Left lobe of liver (tissue), 2 donors: ENCODE measurements at places on chromosomes 3 and 15.
A peak's percentile ranks its signal among the peaks of the same experiment; 100 is the strongest.

- no peak for DNase-seq
These were observed 1250.9 kb downstream of the ROBO1 start for GRCh38 chr3:78516937-78517336.

DNA sequence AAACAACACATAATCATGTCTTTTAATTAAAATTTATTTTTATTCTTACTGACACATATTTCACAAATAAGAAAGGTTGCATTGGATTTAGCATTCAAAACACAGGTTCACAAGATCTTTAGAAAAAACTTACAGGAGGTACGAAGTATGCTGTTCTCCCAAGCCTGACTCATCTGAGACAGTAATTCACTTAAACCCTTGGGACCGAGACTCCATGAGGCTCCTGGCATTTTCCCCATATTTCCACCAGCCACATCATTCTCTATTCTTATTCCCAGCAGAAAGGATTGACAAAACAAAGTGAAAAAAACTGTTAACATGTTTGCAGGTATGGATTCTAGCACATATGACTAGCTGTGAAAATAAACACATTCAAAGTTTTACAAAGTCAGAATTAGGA lies 52.6 kb downstream of the CNTN3 start:
- DNase-seq: no peak

DNA sequence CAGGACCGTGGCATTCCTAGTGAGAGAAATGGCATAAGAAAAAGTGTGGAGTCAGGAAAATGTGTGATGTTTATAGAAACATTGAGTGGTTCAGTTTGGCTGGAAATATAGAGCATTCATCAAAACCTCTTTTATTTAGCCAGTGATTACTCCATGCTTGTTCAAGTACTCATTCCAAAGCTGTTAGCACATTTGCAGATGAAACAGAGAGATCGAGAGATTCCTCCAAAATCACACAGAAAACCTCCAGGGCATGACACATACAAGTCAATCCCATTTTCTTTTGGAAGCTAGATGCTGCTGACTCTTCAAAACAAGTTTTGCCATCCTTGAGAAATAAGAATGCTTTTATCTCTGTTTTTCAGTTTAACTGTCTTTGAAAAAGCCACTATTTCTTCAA lies 11.5 kb upstream of the MB21D2 start:
- no peak for DNase-seq

DNA sequence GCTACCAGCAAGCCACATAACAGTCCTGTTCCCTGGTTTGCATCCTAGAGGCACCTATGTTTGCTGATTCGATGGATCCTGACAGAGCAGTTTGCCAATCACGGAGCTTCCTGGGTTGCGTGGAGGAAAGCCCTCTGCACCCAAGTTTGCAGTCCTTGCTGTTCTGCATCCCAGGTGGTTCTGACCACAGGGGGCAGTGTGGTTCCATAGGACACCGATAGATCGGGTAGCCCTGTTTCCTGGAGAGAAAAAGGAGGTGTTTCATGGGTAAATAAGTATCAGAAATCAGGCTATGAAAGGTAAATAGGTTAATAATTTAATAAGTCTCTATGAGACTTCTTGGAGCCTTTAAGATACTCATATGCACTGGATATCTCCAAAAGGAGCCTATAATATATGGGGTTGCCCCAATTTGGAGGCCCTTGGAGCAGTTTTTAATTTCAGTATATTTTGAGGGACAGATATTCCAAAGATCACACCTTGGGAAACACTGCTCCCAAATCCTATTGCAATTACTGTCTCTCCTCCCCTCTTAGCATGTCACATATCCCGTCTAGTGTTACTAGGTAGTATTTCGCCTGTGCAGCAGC lies 194.6 kb upstream of the TPM1 start:
- DNase-seq: peak; percentile 77

DNA sequence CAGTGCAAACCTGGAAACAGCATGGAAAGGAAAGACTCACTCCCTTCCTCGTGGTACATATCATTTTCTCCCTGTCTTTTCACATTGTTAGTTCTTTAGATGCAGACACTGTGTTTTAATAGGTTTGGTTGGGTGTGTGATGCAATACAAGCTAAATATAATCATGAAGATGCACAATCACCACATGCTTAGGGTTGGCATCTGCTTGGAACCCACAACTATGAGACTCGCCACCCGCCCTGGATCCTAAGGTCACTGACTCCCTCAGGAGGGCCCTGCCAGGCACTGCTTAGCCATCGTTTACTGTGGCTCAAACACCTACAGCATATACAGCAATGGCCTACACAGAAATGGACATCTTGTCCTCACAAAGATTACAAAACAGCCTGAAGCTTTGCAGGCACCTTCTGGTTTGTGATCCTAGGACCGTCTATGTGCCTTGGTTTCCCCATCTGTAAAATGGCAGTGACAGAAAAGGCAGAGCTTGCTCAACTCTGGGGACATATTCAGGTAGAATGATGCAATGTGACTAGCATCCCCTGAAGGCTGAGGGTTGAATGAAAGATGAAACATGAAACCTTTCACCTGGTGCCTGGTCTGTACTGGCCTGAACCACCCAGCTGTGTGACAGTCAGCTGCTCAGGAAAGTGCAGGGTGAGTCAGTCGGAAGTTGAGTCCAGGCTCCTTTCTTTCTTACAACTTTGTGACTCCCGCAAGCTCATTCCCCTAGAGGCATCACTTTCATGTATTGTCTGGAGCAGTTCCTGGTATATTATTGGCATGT lies 123.6 kb upstream of the PFN2 start:
- no peak for DNase-seq

GRCh38 chr3:152452318-152452717 lies 183.6 kb downstream of the MBNL1 start:
- DNase-seq: no peak

DNA sequence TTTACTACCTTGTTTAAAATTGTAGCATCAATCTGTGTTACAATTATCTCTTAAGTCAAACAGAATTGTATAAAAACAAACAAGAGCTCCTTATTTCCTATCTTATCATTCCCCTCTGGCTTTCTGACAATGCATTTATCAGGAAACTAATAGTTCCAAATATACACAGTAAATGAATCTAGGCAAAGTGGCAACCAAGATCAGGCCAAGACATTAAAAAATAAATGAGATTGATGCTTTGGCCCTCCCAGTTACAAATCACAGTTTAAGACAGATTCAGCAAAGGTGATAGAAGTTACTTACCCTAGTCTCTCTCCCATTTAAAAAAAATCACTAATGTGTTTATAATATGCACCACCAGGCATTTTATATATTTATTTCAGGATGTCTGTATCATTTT lies 236.7 kb downstream of the EPHA3 start:
- no peak for DNase-seq

GRCh38 chr3:10366651-10367101 lies 45.8 kb upstream of the SEC13 start:
- DNase-seq: no peak

- DNase-seq: no peak
These were observed 13.3 kb downstream of the MYD88 start for GRCh38 chr3:38151667-38152265.

DNA sequence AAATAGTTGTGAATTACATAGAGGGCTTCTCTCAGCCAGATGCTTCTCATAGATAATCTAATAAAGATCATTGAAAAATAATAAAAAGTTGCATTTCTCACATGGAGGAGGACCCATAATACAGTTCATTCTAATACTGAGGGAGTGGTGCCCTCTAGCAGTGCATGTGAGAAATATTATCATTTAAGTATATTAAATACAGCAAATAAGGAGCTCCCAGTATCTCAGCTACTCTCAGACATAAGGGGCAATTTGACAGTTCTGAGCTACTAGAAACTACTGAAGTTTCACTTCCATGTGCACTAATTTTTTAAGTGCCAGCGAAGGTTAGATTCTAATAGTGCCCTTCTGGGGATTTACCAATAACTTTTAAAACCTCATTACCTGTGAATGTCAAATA lies 188.3 kb downstream of the IL5RA start:
- DNase-seq: no peak

GRCh38 chr3:195692354-195692685 lies 28.5 kb upstream of the MUC20 start:
- no peak for DNase-seq

GRCh38 chr3:186849374-186849975 lies 7.0 kb downstream of the ADIPOQ start:
- DNase-seq: no peak

- DNase-seq: no peak
These were observed 41.5 kb downstream of the EFCAB12 start for GRCh38 chr3:129386984-129387383.

- no peak for DNase-seq
These were observed 7.0 kb downstream of the EBLN2 start for GRCh38 chr3:73068419-73068818.

- no peak for DNase-seq
These were observed 65.6 kb downstream of the SLC6A6 start for GRCh38 chr3:14467814-14468620.

DNA sequence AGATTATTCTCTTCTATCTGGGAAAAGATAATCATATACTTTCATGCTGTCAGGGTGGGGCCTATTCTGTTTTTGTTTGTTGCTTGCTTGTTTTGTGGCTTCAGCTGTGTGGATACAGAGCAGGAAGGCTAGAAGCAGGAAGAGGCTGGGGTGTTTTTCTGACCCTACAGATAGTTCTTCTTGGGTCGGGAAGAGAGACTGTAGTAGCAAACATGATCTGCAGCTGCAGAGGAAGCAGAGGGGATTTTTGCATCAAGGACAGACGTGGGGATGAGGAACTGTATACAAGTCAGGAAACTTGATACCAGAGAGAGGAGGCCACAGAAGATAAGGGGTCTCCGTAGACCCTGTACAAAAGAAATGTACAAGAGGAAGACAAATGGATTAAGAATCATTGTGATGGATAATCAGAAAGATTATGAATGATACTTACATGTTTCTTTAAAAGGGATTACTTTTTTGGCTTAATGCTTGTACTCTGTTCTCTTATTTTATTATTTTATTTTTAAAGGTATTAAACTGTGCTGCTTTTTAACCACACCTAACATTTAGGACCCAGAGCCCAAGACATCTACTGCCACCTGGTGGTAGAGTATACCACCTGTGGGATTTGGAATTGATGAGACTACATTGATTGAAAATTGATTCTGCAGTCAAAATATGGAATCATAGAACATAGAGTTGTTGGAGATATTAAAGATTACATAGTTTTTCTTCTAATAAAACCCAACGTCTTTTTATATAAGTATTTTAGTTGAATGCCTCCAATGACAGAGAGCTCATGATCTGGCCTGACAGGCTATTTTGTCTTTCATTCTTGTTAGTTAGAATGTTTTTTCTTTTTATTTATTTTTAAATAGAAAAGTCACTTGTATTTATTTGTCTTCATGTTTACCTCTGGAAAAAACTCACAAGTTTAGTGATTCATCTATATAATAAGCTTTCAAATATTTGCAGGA lies 87.3 kb upstream of the ROPN1 start:
- no peak for DNase-seq

- no peak for DNase-seq
These were observed 19.2 kb downstream of the ABTB1 start for GRCh38 chr3:127691974-127692373.

DNA sequence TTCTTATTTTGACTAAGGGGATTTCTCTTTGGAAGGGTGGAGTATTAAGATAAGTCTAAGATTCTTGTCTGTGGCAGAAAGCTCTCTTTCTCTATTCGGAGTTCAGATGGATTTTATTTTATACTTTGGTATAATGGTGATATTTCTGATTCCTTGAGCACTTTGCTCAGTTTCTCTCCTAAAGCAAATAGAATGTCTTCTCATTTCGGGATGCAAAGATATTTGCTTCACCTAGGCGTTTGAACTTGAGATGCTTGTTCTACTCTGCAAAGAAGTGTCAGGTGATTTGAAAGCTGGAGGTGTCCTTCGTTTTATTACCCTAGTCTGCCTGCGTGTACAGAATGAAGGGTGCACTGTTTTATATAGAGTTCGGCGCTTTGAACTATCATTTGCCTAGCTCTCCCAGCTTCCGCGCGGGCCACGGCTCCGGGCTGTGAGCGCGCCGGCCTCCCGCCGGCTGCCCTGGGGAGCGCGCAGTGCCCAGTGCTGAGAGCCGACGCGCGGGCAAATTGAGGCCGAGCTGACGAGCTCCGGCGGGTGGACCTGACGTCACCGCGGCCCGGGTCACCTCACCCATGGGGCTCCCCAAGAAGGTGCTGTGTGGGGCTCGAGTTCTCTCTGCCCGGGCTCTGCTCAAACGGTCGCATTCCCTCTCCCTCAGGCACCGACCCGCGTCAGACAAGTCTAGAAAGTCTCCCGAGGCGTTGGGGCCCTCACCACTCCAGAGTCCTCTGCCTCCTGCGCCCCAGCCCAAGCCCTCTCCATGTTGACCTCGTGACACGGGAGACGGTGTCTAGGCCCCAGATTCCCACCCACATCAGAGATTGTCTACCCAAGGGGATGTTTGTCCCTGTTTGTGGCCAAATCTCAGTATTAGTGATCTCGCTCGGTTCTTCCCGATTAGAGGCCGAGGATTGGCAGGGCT lies 7.5 kb downstream of the SOX2 start:
- no peak for DNase-seq

DNA sequence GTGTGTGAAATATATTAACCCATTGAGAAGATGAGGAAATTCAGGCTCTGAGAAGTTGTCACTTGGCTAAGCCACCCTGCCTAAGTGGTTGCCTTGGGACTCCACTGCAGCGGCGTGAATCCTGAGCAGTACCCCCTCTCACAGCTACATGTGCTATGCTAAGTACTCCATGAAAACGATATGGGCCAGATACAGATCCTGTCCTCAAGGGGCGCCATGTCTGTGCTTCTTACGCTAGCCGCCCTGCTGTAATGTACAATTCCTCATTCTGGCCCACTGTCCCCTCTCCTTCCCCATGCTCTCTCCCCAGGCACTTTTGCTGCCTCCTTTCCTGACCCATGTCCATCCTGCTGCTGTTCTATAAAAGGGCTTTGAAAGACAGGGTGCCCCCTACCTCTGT lies 140.3 kb downstream of the FEZF2 start:
- DNase-seq: no peak

- DNase-seq: no peak
These were observed 127.1 kb upstream of the RBMS3 start for GRCh38 chr3:29153811-29154210.

GRCh38 chr3:23198801-23199200 lies 4.3 kb upstream of the UBE2E2 start:
- no peak for DNase-seq

GRCh38 chr3:188531210-188531609 lies 377.3 kb downstream of the LPP start:
- no peak for DNase-seq

GRCh38 chr15:66847565-66847991 lies 145.5 kb downstream of the SMAD6 start:
- DNase-seq: no peak

DNA sequence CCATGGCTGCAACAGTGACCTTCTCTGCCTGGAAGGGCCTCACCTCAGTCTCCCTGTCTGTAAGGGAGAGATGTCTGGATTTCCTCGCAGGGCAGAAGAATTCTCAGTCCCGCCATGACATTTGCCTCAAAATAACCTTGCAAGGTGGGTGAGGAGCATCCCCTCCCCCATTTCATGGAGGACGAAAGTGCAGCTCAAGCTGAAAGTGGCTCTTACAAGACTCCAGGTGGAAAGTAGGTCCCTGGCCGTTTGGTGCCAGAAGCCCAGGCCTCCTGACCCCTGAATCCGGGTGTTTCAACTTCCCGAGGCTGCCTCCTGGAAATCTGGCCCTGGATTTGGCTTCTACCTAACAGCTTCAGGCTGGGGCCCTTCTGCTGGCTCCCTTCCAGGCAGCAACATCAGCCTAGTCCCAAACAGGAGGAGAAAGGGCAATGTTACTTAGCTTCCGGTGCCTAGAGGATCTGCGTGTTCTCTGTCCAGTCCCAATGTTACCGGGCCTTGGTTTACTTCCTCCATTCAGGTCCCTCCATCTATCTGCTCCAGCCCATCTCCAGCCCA lies 769 bp upstream of the CSPG4 start:
- DNase-seq: no peak
